ENCODE measurements at places on chromosomes 2 and 18.

GRCh38 chr18:14577971-14578370 lies 34.6 kb upstream of the POTEC start:
- peak; percentile 3 for DNase-seq

GRCh38 chr2:16885027-16885426 lies 219.4 kb upstream of the CYRIA start:
- no peak for DNase-seq

GRCh38 chr18:54129448-54130067 lies 94.9 kb downstream of the MBD2 start:
- DNase-seq = no peak

DNA sequence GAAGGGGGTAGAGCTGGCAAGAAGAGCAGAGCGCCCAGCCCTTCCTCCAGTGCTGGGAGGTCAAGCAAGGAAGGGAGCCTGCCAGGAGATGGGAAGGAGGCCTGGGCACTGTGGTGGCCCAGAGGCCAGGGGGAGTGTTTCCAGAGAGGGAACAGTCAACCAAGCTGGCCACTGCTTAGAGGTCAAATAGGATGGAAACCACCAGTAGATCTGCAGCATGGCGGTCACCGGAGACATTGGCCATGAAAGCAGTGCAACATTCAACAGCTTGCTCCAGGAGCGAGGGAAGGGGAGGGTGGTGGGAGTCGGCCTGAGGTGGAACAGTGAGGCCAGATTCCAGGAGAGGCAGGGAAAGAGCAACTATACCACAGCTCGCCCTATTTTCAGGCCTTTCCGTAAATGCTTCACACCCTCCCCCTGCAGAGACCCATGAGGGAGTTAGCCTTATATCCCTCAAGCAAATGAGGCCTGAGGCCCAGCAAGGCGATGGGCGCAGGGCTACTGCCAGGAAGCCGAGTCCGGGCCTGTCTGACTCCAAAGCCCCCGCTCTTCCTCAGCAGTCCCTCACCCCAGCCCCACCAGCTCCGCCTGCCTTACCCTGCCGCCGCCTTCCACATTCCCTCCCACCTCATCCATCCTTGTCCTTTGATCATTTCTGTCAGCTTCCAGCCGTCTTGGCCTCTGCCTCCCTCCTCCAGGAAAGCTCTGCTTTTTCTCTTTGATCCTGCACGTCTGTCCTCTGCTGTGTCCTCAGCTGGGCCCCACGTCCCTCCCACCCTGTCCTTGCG lies 17.0 kb downstream of the KCNK3 start:
- no peak for DNase-seq

- no peak for DNase-seq
Observed at GRCh38 chr2:109402980-109403840, 210.6 kb downstream of the SEPTIN10 start.
